Stimulated activated CD4-positive, alpha-beta T cell treated with anti-CD3 and anti-CD28 coated beads, Interleukin-2, amount 100 ng/mL, for 4 hours (primary cell): ENCODE measurements at places on chromosomes 6 and 20.

DNA sequence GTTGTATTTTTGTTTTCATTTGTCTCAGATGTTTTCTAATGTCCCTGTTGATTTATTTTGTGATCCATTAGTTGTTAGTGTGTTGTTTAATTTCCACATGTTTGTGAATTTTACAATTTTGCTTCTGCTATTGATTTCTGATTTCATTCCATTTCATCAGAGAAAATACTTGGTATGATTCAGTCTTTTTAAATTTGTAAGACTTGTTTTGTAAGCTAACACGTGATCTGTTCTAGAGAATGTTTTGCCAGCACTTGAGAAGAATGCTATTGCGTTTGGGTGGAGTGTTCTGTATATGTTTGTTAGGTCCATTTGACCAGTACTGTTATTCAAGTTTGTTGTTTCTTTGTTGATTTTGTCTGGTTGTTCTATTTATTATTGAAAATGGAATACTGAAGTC lies 53.9 kb downstream of the KIZ start:
- no peak for DNase-seq

DNA sequence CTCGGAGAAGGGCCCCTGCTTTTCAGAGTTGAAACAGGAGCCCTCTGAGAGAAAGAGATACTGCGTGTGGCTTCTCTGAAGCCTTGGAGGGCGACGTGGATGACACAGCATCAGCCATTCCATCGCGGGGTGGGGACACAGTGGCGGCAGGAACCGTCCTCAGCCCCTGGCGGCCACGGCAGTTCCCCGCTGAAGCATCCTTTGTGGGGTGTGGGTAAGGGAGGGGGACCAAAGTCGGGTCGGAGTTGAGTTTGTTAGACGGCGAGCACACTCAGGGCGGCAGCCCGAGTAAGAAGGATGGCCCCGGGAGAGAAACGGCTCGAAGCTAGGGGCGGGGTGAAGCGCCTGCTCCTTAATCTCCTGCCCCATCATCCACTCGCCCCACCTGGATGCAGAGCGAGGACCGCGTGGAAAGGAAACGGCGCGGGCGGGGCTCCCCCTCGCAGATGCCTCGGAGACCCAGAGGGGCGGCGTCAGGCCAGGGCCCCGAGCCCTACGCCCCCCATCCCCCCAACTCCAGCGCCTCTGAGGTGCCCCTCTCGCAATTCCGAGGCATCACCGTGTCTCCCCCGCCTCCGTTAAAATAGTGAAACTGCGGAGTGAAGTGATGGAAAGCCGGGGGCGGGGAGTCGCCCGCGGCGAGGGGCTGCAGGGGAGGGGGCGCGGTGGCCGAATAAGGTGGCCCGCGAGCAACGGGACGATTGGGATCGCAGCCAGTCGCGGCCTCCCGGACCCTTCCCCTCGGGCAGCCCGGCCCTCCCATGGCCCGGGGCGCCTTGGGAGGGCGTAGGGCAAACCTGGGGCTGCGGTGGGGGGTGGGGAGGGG lies 796 bp upstream of the RREB1 start:
- DNase-seq: peak; percentile 56

GRCh38 chr6:84588697-84589080 lies 175.7 kb downstream of the TBX18 start:
- no peak for DNase-seq

DNA sequence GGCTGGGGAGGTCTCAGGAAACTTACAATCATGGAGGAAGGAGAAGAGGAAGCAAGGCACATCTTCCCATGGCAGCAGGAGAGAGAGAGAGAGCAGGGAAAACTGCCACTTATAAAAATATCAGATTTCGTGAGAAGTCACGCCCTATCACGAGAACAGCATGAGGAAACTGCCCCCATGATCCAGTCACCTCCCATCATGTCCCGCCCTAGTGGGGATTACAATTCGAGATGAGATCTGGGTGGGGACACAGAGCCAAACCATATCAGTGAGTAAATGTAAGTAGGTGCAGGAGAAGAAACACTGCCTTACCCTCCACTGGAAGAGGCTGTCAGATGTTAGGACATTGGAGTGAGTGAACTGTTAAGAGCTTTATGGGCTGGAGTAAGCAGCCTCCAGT lies 270.4 kb downstream of the TFAP2C start:
- no peak for DNase-seq

GRCh38 chr6:978937-979685 lies 286.2 kb upstream of the EXOC2 start:
- no peak for DNase-seq

DNA sequence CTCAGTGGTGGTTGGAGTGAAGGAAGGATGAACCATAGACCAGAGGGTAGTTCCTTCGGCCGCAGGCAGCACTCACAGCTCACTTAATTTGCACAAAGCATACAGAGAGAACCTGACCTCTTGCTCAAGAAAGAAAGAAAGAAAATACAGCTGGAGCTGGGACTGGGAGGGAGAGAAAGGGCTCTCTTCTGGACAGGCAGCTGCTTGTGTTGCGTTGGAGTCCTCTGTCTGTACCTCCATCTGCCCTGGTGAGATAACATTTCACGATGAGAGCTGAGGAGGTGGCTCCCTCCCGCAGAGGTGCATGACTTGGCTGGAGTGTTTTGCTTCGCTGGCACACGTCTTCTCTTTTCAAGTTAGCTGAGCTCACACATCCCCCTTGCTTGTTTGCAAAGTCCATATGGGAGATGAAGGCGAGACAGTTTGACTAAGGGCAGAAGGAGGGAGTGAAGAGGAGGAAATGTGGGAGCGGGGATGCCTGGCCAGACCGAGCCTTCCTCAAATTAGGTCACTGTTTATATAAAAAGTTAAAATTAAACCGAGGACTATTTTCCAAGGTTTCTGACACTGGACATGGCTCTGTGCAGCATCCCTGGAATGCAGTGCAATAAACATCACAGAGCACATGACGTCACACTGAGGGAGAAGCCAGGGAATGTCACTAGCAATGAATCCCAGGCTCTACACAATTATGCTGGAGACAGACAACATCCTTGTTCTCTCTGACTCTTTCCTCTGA lies 359.4 kb downstream of the CD83 start:
- no peak for DNase-seq

DNA sequence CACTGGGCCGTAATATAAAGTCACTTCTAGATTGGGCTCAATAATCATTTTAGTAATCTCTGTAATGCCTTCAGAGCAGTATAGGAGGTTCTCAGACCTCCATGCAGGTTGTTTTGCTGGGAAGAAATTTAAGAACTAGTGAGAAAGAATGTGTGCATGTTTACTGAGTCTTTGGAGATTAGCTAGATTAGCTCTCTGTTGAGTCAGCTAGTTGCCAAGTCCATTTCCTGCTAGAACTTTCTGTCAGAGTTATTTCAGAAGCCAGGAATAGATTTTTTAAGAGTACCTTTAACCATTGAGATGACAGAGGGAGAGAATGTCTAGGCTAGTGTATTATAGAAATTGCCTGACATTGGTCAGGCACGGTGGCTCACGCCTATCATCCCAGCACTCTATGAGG lies 33.3 kb downstream of the ORC3 start:
- DNase-seq: no peak
